ENCODE measurements at places on chromosomes 3 and 15.

DNA sequence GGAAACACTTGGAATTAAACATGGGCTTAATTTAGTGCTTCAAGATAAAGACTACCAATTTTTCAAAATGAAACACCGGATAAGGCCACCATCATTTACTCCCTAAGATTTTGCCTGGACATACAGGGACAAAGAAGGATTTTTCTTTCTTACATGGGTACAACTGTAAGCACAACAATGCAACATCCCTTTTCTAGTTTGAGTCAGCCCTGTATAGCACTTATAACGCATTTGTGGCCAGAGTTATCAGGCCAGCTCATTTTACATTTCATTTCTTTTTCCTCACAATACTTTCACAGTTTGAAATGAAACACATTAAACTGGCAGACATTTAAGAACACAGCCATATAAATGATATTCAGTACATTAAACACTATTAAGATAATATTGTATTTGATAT is 9.8 kb upstream of the SUCNR1 start:
- DNase-seq = no peak

DNA sequence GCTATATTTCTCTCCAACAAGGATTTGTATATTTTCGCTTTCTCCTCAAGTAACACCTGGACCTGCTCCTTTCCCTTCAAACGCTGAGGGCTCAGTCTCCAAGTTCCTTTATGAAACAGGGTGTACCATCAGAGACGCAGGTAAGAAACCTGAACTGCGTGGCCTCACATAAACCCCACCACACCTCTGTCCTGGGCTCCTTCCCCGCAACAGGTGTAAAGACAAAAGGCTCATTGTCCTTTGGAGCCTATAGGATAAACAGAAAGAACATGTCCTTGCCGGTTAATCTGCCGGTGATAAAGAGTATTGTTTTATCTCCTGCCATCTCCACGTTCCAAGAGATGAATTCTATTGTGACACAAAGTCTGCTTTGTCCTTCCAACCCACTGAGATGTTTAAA is 111.8 kb upstream of the ADAMTS9 start:
- no peak for DNase-seq

- no peak for DNase-seq
Measured at GRCh38 chr3:84547971-84548970, 410.5 kb upstream of the CADM2 start.

DNA sequence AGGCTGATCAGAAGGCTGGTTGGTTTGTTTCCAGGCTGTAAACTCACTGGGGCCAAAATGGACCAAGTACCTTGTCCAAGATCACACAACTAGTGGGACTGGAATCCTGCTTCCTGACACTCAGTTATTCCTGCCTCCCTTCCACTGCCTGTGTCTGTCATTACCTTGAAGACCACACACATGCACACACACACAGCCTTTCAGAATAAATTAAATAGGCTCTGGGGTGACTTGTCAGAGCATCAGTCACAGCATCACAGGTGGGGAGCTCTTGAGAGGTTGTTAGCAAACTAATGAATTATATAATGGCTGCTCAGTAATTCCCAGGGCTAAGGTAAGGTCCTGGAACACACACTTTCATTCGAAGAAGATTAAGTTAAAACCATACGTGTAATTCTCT is 231.8 kb downstream of the UACA start:
- no peak for DNase-seq

GRCh38 chr15:70509731-70510143 is 253.6 kb downstream of the UACA start:
- DNase-seq = no peak

DNA sequence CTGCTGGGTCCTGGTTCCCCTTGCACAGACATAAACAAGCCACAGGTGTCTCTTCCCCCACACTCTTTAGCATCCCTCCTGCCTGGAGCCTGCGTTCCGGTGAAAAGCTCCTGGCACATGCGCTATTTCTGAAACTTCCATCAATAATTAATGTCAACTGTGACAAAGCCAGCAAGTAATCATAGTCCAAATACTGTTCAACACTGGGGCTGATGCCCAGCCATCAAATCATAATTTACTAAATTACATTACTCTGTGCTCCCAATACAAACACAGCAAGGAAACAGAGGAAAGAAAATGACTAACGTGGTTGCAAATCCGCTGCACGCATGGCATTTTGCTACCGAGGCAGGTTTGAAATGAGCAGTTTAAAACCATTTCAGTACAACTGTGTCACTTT is 294.7 kb downstream of the ERC2 start:
- no peak for DNase-seq
